ENCODE measurements at places on chromosomes 1 and 21.

GRCh38 chr1:216528816-216529215 is 105.6 kb upstream of the USH2A start:
- no peak for DNase-seq

- DNase-seq: no peak
Observed at GRCh38 chr1:101181930-101182329, 54.9 kb upstream of the S1PR1 start.

- DNase-seq: no peak
Observed at GRCh38 chr1:79532555-79532954, 526.0 kb upstream of the ADGRL4 start.

DNA sequence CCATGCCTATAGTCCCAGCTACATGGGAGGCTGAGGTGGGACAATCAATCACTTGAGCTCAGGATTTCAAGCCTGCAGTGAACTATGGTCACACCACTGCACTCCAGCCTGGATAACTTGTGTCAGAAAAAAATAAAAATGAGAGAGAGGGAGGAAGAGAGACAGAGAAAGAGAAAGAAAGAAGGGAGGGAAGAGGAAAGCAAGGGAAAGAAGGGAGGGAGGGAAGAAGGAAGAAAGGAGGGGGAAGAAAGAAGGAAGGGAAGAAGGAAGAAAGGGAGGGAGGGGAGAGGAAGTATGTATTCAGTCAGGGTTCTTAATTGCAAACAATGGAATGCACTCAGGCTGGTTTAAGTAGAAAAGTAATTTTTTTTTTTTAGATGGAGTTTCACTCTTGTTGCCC is 7.9 kb upstream of the HENMT1 start:
- no peak for DNase-seq

DNA sequence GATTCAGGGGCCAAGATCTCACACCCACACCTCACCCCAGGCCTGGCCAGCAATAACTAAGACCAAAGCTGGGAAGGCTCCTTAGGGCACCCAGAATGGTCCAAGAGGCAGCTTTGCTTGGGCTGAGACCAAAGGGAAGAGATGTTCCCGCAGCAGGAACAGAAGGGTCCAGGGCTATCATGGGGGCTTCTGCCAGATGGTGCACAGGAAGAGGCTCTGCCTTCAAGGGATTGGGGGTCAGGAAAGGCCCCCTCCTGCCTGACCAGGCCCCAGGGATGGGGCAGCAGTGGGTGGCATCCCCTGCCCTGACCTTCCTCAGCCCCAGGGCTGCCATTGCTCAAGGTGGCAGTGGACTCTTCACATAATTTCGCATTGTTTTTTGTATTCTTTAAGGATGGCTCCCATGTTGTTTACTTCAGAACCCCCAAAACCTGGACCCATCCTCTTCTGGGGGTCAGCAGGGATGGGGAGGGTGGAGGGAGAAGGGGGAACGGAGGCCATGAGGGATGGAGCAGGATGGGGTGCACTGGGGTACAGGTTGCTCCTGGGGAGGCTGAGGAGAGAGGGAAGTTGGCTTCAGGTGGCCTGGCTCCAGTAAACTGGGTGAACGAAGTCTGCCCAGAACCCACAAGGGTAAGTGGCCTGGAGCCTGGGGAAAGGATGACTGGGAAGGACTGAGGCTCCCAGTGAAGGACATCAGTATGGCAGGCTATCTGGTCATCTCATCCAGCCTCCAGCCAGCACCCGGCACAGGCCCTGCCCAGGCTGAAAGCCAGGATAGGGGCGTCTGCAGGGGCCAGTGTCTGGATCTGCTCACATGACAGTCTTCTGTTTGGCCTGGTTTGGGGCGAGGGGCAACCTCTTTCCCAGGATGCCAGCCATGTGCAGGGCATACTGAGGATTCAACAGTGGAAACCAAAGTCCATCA is 2.6 kb upstream of the NADK start:
- DNase-seq: no peak

GRCh38 chr1:160641323-160642280 is 5.2 kb downstream of the SLAMF1 start:
- no peak for DNase-seq

GRCh38 chr1:61581251-61581650 is 143.7 kb downstream of the TM2D1 start:
- no peak for DNase-seq

- DNase-seq: peak; percentile 23
Observed at GRCh38 chr1:228986093-228986904, 251.0 kb downstream of the RHOU start.

- no peak for DNase-seq
Observed at GRCh38 chr1:45557422-45557944, 6.9 kb downstream of the AKR1A1 start.

- DNase-seq: no peak
Observed at GRCh38 chr1:37038227-37039093, 4.1 kb upstream of the GRIK3 start.

GRCh38 chr1:111948209-111949171 is 41.0 kb downstream of the KCND3 start:
- peak; percentile 51 for DNase-seq

DNA sequence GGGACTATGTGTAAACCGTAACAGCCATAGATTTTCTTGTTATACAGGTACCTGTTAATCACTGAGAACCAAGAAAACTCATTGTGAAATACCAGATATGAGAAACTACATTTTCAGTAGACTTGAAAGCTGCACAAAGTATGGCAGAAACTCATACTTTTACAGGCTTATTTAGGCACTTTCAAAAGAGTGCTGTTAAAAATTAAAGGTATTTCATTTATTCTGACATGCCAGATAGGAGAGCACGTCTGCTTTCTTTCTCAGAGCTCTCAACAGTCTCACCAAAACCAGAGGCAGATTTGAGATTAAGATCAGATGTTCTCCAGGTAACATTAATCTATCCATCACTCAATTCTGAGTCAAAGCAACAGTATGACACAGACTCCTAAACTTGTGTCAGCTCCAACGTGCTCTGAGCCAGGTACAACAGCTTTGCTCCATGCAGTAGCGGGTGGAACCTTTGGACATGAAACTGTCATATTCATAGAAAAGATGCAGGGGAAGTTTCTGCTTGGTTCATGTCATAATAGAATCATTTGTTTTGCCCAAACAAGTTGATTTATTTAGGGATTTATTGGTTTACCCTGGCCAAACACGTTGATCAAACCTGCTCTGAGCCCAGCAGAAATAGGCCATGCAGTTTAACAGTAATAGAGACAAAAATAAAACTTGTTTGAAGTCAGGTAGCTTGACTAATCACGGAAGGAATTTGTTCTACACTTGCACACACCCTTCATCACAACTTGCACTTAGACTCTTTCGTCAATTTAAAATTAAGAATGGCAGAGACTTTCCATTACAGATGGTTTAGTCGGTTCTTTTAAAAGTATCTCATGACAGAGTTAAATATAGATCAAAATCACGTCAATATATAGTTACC is 20.8 kb upstream of the TSNAX start:
- no peak for DNase-seq

- DNase-seq: no peak
Observed at GRCh38 chr21:44439211-44439600, 16.1 kb upstream of the LRRC3 start.

DNA sequence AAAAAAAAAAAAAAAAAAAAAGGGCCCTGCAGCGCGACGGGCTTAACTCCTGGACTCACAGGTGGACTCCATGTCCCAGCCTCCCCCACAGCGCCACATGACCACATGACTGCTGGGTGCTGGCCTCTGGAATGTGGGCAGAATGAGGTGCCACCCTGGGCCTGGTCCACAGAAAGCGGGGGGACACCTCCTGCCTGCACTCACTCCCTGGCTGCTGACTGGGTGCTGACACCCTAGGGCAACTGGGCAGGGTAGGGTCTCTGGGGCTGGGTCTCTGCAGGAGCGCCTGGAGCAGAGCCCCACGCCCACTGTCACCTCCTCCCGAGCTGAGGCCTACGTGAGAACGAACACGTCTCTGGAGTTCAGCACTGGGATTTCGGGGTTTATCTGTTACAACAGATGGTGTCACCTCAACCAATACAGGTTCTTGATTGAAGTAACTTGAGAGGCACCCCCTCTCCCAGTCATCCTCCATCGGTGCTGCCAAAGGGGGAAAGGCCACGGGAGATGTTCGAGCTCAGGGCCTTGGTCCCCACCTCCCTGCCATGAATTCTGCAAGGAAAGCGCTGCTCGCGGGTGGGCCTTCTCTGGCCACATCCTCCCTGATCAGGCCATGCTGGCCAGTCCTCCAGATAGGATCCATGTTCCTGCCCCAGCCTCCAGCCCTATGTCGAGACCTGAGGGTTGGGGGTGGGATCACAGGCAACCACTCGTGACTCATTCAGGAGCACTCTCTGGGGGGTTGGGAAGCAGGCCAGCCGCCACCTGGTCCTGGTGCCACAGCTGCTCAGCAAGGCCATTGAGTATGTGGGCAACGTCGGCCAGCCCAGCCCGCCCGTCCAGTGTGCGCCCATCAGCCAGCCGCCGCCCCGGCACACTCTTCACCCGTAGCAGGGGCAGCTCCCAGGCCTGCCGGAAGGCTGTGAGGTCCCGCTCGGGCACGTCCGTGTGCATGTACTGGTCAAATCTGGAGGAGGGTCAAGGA is 5.4 kb downstream of the CPLANE2 start:
- DNase-seq: no peak

GRCh38 chr1:231827337-231828105 is 200.9 kb downstream of the DISC1 start:
- peak; percentile 74 for DNase-seq

DNA sequence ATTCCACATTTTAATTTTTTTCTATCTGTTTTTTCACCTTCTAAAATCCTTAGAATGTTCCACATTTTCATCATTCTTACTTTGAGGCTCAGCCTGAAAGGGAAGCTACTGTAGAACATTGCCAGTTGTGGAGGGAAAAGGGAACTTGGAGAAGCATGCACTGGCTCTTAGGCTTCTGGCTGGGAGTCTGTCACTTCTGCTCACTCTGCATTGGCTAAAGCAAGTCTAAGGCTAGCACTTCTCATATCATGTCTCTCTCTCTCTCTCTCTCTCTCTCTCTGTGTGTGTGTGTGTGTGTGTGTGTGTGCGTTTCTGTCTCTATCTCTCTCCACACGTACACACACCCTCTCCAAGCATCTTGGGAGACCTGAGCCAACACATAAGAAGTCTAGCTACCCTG is 49.6 kb upstream of the ADAR start:
- no peak for DNase-seq

DNA sequence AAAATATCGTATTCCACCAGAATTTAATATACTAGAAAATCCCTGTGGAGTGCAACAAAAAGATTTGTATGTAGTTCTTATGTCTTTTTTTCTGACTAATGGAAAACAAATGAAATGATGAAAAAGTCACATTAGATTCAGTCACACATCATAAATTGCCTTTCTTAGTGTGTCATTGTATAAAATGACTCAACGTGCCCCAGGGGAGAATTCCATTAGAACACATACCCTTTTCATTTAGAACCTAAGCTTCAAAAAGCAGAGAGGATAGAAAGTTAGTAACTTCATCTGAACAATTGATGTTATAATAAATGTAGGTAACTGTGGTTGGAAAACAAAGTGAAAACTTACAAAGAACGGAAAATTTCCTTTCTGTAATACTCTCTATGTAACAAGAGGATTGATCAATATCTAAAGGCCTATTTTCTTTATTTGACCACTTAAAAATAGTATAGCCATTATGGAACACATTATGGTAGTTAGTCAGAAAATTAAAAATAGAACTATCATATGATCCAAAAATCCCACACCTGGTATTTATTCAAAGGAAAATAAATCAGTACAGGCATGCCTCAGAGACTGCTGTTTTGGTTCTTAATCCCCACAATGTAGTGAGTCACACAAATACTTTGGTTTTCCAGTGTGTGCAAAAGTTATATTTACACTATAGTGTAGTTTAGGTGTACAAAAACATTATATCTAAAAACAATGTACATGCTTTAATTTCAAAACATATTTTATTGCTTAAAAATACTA is 1016.1 kb downstream of the KCNT2 start:
- DNase-seq: peak; percentile 54

- DNase-seq: peak; percentile 28
Observed at GRCh38 chr1:107748531-107748930, 216.4 kb downstream of the VAV3 start.

GRCh38 chr1:167722152-167722869 is 529 bp downstream of the MPZL1 start:
- peak; percentile 47 for DNase-seq

DNA sequence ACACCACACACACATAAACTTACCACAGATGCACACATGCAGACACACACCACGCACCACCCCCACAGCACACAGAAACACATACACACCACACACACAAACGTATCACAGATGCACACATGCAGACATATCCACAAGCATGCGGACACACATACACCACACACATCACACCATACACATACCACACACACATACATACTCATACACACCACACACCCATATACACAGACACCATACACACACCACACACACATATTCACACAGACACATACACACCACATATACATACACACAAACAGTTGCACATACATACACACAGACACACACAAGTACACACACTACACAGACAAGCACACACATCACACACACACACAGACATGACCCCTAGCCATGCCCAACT is 37.5 kb upstream of the PDE9A start:
- no peak for DNase-seq

DNA sequence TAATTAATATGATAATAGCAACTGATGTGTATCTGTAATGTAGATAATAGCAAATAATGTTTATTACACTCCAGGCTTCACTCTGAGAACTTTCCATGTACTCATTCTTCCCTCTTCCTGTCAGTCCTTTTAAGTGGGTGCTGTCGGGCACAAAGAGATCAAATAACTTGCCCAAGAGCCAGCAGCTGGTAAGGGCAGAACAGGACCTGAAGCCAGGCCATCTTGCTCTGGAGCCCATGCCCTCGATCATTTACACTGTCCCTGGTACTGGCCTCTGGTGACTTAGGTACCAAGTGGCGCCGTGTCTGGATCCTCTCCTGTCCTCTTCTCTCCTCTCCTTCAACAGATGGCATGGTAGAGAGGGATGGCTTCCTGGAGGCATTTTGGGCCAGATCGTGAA is 97.2 kb downstream of the VPS13D start:
- no peak for DNase-seq

GRCh38 chr1:9500756-9501754 is 38.2 kb upstream of the SLC25A33 start:
- DNase-seq: no peak

- DNase-seq: no peak
Observed at GRCh38 chr1:230820568-230820967, 47.8 kb downstream of the C1orf198 start.

- DNase-seq: no peak
Observed at GRCh38 chr1:19124273-19124672, 85.8 kb downstream of the UBR4 start.

DNA sequence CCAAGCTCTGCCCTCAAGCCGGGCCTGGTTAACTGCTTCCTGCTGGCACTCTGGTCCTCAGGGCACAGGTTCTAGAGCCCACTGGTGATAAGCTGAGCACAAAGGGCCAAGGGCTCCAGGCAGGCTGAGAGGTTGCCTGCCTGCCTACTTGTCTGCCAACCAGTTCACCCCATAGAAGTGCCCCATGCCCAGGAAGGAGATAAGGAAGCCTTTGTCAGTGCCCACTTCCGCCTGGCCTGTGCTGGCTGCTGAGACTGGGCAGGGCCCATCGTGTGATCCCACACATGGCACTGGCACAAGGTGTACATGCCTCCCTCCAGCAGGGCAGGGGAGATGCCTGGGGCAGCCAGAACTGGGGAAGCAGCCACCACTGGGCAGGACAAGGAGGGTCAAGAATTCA is 24.1 kb downstream of the SLC9A1 start:
- no peak for DNase-seq

- peak; percentile 72 for DNase-seq
Observed at GRCh38 chr21:45055861-45056260, 18.5 kb upstream of the ADARB1 start.

- DNase-seq: no peak
Observed at GRCh38 chr1:242828828-242829227, 304.3 kb upstream of the PLD5 start.

Measured in AG08395 (cell line).